Kidney capillary endothelial cell (primary cell): ENCODE measurements at places on chromosomes 12 and 14.
A peak's percentile ranks its signal among the peaks of the same experiment; 100 is the strongest.

- no peak for DNase-seq
Observed at GRCh38 chr12:124849382-124849781, 14.3 kb downstream of the SCARB1 start.

DNA sequence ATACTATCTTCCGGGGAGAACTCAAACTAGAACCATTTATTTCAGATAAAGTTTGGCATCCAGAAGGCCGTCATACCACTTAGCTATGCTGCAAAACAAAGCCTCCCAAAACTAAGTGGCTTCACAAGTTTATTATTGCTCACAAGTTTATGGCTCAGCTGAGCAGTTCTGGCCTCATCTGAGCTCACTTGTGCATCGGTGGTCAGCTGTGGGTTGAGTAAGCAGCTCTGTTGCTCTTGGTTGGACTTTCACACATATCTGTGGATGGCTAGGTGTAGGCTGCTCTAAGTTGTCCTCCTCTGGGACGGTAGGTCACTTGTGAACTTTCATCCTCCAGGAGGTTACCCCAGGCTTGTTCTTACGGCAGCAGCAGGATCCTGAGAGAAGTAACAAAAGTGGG is 162.7 kb downstream of the BTG1 start:
- no peak for DNase-seq

DNA sequence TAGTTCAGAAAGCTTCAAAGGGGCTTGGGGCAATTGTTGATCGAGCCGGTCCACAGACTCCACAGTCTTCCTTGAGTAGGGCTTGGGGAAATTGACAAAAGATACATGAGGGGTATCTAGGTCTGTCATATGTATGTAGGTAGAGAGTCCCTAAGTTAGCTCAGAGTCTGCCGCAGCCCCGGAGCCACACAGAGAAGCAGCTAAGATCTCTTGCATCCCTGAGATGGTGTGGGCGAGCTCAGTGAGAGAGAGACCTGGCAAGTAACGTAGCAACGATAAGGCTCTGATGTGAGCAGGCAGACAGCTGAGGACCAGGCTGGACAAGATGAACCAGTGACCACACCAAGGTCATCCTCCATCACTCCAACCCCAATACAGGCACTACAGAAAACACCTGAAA is 297.6 kb downstream of the TMEM132D start:
- no peak for DNase-seq

DNA sequence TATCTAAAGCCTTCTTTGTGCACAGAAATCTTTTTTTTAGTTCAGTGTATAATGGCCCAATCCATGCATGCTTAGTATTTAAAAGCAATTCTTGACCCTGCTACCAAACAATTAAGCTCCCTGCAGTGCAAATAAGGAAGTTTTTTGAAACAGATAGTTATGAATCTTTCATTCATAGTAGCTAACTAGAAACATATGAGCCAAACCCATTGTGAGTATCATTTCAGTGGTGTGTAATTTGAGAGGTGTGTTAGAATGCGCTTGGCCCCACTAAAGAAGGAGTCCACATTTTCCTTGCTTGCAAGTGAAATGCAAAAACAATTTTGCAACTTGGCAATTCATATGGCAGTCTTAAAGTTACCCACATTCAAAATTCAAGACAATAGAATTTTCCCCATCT is 14.4 kb downstream of the EPS8 start:
- DNase-seq: no peak

DNA sequence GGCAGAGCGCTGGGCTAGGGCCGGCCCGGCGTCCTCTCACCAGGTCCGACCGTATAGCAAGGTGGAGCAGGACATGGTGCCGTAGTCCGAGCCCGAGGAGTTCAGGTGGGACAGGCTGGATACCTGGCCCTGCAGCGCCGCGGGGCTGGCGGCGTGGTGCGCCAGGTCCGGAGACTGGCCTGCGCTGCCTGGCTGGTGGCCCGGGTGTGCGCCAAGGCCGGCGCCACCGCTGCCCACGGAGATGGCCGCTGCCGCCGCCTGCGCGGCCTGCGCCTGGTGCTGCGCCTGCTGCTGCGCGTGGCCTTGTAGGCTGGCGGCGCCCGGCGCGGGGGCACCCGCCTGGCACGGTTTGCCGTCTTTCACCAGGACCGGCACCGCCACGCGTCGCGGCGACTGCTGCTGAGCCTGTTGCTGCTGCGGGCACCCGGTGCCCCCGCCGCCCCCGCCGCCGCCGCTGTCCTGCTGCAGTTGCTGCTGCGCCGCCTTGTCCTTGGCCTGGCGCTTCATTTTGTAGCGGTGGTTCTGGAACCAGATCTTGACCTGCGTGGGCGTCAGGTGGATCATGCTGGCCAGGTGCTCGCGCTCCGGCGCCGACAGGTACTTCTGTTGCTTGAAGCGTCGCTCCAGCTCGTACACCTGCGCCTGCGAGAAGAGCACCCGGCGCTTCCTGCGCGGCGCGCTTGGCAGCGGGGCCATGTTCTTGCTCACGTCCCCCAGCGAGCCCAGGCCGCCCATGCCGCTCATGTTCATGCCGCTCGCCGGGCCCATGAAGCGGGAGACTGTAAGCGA is 2.6 kb downstream of the NKX2-1 start:
- DNase-seq: no peak

DNA sequence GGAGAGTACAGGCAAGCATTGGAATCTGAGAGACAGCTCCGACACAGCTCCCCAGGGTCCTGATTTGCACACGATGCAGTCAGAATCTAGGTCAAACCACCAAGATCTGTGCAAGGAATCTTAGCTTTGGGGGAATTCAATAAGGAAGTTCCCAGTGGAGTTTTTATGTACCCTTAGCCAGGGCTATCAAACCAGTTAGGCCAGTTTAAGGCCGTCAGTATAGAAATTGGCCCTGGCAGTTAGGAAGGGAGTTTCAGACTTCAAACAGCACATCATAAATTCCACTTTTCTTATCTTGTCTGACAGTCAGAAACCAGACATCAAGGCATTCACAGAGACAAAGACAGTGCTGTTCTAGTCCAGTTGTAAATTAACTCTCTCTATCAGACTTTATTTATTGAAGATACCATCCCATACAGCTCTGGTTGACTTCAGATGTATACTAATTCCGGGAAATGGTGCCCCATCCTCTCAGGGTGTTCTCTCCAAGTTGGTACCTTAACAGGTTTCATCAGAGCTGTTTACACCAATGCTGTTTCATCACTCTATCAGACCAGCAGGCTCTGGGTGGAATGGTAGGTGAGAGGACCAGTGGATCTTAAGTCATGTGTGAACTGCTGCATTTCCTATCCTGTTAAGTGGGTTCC is 157.5 kb upstream of the ATF7IP start:
- DNase-seq: no peak

DNA sequence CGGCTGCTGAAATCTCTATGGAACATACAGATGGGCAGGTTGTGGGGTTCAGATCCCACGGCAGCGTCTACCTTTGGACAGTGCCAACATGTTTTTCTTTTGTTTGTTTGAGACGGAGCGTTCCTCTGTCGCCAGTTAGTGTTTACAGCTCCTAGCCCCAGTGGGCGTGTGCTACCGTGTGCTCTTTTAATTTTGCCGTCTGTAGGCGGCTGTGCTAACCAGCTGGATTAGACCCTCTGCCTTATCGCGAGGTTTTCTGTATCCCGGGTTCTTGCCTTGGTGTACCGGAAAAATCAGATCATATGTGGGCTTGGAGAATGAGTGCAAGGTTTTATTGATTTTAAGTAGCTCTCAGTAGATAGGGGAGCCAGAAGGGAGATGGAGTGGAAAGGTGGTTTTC is 9.8 kb upstream of the GALNT6 start:
- no peak for DNase-seq

GRCh38 chr12:19205120-19205519 is 75.6 kb downstream of the PLEKHA5 start:
- no peak for DNase-seq

DNA sequence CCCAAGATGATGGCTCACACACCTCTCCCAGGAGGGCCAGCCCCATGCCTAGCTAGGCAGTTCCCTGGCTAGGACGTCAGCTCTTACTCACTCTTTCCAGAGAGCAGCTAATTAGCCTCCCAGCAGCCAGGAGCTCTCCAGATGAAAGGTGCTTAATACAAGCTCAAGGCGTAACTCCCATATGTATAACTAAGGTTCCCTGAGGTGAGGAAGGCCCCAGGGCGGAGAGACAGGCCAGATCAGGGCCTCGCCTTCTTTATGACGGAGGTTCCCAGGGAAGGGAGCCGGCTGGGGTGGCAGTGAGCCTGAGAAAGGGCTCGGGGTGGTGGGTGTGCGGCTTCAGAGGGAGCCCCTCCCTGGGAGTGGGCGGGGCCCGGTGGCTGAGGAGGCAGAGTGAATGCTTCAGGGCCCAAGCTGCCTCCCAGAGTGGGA is 26.4 kb upstream of the ZFP36L1 start:
- DNase-seq: no peak

- no peak for DNase-seq
Observed at GRCh38 chr12:115132905-115133304, 448.9 kb upstream of the TBX3 start.

- no peak for DNase-seq
Observed at GRCh38 chr12:108173160-108173559, 44.1 kb downstream of the WSCD2 start.

DNA sequence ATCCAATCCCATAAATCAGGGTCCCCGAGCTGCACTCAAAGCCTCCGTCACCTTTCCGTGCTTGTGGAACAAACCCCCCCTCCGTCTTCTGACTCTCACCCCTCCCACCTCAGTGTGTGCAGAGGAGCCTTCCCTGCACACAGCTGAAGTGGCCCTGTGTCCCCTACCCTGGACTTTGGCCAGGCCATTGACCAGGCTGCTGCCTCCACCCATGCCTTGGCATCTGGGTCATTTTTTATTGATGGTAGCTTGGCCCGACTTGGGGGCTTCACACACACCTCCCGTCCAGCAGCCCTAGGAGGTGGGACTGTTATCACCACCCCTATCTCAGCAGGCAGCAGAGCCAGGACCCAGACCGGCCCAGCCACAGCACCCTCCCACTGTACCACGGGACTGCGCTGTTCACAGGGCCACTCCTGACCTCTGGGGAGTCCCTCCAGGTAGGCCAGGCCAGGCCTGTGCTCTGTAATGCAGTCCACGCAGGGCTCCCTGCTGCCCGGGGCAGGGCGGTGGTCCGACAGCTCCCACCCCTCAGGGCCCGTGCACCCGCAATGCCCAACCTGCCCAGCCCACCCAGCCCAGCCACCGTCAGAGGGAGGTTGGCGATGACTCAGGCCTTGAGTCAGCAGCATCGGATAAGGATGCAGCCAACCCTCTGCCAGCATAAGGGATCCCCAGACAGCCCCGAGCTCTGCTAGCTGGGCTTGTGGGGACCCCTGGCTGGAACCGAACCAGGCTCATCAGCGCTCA is 9.2 kb upstream of the INF2 start:
- DNase-seq: peak; percentile 77

DNA sequence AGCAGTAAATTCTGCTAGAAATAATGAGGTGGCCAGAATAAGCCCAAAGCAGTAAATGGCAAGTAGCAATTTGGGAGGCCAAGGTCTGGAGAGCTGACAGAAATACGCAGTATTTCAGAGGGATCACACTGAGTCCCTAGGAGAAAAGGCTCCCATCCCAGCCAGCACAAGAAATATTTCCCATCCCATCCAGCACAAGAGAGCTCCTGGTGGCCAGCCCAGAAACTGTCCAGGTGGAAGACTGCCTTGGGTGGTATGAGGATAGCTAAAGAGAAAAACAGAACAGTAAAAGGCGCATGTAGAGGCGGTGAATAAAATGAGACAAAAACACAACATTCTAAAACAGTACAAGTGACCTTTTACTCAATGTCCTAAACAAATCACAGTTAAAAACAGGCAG is 120.7 kb downstream of the HECTD4 start:
- DNase-seq: no peak

DNA sequence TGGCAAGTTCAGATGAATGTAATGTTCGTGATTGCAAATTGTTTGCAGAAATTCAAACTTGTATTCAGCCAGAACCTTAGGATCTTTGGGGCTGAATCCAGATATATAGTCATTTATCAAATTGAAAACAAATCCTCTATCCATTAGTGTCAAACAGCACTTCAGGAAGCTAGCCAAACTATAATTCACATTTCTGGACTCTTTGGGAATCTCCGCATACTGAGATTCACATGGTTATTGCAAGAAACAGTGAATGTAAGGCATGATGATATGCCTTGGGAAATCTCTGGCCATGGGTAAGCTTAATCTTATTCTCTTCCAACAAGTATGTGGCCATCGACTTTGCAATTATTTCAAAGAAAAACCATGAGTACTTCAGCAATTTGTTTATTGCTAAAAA is 98.5 kb downstream of the KLHL28 start:
- DNase-seq: no peak

DNA sequence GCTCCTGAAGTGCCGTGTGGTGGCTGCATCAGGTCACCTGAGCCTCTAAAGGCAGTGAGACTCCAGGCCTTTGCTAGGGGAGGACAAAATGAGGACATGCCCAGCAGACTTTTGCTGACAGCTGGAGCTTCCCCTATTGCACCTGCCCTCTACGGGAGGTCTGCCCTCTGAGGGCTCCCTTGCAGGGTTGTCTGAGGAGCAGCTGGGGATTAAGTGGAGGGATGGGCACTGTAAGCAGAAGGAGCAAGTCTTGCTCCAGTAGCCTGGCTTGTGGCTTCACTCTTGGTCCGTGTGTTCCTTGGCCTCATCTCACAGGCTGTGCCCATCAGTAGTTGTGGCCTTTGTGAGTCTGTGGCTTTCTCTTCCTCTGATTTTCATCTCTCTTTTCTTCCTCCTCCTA is 66.9 kb upstream of the NRXN3 start:
- no peak for DNase-seq

GRCh38 chr12:40681148-40681547 is 11.1 kb upstream of the CNTN1 start:
- no peak for DNase-seq

- DNase-seq: no peak
Observed at GRCh38 chr12:32885831-32886230, 10.7 kb downstream of the PKP2 start.

- no peak for DNase-seq
Observed at GRCh38 chr12:1882405-1882804, 36.0 kb downstream of the CACNA2D4 start.

DNA sequence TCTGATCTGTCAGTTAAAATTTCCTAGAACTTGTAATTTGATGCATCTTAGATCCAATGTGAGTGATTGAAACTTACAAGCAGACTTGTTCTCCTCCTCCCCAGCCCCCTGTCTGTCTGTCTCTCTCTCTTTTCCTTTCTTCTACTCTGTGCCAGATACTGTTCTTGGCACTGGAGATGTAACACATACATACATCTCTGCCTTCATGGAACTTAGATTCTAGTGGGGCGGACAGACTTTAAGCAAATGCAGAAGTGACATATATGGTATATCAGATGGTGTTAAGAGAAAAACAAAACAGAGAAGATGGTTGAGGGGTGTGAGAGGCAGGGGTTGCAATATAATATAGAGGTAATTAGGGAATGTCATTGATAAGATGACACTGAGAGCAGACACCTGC is 6.6 kb downstream of the CHST11 start:
- no peak for DNase-seq

DNA sequence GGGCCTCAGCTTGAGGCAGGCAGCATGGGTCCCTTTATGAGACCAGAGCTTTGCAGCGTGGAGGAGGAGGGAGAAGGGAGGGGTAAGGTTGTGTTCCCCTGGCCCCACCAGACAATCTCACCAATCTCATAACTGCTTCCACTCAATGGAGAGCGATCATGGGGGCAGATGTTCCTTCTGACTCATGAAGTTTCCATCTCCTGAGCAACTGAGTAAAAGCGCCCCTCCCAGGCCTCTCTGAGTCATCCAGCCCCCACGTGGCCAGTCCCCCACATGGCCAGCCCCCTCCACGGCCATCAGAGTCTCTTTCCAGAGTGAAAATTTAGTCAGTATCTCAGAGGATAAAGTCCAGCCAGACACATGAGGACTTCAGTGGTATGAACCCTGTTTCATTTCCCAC is 39.2 kb upstream of the PLXNC1 start:
- DNase-seq: no peak
